ENCODE measurements at places on chromosomes 2 and 18.

DNA sequence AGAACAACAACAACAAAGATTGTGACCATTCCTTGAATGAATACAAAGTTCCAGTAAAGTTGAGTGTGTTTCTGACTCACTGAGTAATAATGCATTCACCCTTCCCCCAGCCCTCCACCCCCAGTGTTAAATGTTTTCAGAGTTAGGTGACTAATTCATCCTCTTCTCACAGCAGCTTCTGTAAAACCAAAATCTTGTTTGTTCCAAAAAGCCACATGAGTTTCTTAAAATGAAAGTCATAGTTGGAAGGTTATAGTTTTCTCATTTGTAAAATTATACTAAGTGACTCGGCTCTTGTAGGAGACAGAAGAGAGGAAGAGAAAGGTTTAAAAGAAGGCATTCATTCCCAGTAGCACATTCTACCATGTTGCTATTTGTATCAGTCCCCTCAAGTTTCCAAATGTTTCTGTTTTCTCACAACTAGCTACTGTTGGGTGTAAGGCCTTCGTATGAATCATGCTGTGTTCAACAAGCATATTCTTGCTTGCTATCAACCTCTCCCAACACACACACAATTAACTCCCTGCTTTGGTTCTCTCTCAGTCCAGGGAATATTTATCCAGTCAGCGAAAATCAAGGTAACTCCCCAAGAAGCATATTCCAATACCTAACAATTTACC is 75.3 kb downstream of the MBD2 start:
- peak; percentile 95 for DNase-seq

DNA sequence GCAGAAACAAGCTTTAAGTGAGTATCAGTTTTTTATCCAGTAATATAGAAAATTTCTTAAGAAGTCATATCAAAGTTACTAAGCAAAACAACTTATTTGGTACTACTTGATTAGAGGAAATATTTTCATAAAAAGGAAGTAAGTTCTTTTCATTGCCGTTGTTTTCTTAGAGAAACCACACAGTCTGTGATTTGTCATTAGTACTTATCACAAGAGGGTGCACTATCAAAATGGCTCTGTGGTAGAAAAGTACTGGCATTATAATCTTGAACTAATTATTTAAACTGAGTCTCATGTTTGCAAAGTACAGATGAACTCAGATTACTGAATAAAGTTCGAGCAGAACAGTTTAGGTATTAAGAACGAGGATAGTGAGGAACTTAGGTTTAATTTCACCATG is 93.4 kb downstream of the IKZF2 start:
- DNase-seq = no peak

DNA sequence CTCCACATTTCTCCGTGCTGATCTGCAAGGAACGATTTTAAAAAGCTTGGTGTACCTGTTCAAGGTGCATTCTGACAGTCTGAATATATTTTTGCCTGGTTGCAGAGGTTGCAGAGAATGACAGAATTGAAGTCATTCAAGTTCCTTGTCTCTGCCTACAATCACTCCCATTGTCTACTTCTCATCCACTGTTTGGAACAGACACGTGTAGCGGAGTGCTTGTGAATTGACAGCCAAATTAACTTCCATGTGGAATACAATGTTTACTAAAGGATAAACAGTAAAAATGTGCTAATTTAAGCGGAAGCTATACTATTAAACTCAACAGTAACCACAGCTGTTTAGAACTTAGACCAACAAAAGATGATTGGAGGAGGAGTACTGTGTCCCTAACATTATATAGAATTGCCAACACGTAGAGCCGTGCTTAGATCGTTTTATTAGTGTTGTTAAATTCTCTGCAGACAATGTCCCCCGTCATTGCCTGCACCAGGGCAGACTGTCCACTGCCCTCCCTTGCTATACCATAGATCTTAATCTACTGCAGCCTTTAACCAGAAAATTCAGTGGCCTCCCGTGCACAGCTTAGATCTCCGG is 87.3 kb upstream of the ZCCHC2 start:
- DNase-seq = no peak

DNA sequence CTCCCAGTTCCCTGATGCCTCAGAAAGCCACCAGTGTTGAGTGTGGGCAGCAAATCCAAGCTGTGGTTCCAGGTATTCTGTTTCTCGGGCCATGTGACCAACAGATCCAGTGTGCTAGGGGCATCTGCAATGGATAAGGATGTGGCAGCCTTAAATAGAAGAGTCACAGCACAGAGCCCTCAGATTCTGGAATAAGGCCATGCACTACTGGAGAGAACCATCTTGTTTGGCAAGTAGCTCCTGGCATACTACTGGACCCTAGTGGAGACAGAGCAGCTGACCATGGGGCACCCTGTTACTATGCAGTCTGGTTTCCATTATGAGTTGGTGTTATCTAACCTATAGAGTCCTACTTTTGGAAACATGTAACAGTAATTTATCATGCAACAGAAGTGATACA is 53.3 kb upstream of the ZBTB7C start:
- no peak for DNase-seq

GRCh38 chr2:215653344-215654030 is 217.6 kb upstream of the FN1 start:
- DNase-seq = peak; percentile 91

DNA sequence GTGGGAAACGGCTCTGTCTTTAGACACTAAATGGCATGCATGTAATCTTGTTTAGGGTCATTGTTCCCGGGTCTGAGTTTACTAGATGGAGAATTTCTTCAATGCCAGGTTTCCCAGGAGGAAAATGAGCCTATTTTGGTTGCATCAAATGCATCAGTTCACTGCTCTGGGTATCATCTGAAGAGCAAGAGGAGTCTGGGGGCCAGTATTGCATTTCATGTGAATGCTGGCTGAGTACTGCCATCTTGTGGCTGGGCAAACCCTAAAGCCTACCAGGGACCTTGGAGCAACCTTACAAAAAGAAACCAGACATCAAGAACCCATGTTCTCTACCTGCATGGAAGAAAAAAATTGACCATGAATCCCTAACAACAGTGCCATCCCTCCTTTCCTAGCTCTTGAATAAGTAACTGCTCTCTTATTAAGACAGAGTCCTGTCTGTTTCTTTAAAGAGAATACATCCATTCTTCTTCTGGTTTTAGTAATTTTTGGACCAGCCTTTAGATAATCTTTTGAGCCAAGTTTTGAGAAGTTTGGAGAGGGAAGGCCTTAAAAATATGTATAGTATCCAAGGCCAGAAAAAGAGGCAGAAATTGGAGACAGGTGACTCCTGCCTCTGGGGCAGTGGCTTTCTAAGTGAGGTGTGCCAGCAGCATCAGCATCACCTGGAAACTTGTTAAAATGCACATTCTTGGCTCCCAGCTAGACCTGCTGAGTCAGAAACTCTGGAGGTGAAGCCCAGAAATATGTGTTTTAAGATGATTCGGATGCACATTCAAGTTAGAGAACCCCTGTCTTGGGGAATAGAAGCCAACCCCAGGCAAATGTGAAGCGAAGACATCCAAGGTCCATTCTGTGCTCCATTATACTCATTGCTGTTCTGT is 261.0 kb upstream of the CXCR4 start:
- peak; percentile 45 for DNase-seq

DNA sequence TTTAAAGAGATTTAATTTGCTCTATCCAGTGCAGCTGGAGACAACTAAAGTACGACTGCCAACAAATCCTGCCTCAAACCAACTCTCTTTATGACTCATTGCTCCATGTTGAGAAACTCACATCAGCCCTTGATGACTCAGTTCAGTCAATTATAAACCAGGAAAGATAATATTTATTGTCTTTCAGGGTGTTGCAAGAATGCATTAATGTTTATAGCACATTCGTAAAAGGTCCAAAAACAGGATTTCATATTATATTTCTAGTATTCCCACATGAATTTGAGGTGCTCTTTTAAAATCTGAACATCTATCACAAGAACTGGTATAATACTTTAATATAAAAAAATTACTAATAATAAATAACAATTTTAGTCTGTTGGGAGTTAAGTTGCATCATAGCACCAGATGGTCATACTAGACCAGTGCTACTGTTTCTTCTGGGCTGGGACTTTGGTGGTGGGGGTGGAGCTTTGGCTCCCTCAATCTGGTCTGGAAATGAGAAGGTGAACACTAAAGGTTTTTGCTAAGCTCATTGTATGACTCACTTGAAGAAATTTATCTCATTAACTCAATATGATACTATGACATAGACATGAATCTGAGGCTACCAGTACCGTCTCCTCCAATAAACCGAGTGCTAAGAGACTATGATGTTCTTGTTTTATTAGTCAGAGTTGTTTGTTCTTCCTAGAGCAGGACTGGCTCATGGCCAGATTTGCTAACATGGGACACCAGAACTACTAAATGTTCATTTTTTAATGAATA is 26.6 kb upstream of the MAP3K20 start:
- peak; percentile 100 for DNase-seq

- DNase-seq = no peak
These were observed 105.1 kb downstream of the FMNL2 start for GRCh38 chr2:152440049-152440448.

GRCh38 chr18:64639536-64639935 is 490.6 kb upstream of the LINC00305 start:
- no peak for DNase-seq

DNA sequence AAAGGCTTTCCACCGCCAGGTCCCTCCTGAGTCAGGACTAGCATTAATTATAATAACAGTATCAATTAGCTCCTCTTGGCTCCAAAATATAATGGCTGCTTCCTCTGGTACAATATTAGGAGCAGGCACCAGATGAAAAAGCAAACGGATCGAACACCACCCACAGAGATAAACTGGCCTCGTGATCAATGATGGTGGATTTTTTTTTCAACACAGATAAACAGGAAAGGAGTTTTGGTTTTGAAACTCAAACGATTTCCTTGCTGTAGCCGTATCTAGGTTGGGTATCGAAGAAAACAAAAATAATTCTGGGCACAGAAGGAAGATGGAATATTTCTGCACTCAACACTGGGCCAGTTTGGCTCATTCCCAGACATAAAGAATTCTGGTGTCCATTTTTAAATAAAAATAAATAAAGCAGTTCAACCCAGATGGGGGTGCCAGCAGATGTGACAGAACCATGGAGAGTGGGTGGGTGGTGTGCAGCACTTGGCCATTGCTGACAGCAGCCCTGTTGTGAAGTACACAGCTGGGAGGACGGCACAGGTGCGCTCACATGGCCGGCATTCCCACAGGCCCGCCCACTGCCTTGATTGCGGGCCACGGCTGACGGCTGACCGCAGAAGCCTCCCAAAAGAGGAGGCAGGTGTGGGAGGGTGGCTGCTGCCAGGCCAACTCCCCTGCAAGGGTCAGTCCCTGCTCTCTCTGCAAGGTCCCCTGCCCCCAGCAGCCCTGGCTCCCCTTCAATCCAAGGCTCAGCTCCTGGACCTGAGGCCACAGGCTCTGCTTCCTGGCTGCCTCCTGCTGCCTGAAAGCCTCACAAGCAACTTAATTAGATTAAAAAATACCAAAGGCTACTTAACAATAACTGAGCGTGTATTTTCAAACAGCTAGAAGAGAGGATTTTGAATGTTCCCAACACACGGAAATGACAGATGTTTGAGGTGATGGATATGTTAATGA is 351.9 kb upstream of the ID2 start:
- no peak for DNase-seq

DNA sequence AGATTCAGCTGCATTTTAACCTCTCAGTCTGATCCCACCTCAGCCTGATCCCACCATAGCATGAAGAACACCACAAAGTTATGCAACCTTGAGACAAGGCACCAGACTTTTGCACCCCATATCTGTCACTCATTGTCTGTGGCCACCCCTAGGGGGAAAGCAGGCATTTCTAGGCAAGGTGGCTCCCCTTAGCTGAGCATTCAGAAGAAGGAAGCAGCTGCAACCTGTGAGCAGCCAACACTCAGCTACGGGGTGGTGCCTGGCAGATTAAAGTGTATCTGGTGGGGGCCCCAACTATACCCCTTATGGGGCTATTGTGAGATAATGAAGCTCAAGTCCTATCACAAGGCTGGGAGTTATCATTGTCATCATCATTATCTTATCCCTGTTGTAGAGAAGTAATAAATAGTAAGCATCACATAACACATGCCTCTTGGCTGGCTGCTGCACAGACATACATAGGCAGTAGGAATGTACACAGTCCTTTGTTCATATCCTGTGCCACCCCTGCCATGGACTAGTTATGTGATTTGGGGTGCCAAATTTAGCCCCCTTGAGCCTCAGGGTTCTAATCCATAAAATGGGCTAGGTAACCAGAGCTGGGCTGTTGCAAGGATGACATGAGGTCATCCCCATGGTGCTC is 20.6 kb upstream of the TMEM163 start:
- DNase-seq = no peak

DNA sequence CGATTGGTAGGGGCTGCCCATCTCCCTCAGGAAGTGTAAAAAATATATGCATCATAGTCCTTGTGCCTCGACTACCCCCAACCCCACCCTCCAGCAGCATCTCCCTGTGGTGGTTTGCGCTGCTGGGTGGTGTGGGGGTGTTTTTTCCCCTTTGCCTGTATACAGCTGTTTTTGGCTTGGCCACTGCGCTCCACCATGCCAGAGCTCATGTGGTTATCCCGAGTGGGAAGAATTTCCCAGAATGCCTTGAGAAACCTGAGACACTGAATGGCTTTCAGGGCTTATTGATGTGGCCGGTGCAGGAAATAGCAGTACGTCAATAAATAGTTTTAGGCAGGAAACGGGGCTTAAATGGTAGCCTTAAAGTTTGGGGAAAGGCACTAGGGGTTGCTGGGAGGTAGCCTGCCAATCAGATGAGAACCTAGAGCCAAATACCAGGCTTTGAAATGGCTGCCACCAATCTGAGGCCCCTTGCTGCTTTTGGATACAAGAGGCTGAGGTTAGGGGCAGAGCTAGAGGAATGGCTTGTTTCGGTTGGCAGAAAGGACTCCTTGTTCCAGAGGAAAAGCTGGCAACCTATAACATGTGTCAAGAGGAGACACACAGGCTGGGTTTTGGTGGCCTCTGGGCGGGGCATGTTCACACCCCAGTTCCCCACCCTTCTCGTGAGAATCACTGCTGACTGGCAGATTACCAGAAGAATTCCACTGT is 144.1 kb downstream of the SMAD7 start:
- no peak for DNase-seq

- no peak for DNase-seq
These were observed 8.9 kb upstream of the REL start for GRCh38 chr2:60872510-60872928.

- peak; percentile 18 for DNase-seq
These were observed 19.7 kb downstream of the TWSG1 start for GRCh38 chr18:9354256-9354655.

DNA sequence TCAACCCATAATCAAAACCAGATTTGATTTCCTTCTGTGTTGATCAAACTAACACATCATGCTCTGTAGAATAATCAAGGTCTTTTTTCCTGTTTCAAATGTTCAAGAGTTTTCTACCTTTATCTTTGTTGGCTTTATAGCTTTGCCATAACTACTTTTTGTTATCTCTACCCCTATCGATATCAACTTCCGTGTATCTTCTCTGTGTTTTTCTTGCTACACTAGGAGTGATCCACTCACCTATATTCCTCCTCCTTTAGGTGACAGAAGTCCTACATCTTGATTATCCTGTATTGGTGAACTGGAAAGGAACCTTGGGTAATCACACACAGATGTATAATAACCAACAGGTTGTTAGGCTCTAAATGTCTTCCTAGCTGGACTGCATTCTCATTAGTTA is 85.5 kb downstream of the LTBP1 start:
- no peak for DNase-seq

Measured in fibroblast of mammary gland (primary cell).